Lower lobe of right lung (tissue), 2 donors: ENCODE measurements at places on chromosomes 12 and 14.

- no peak for DNase-seq
These were observed 13.6 kb upstream of the NUAK1 start for GRCh38 chr12:106152334-106152733.

- no peak for DNase-seq
These were observed 70.3 kb downstream of the RNFT2 start for GRCh38 chr12:116808113-116809105.

GRCh38 chr14:59239022-59239421 lies 50.6 kb downstream of the DAAM1 start:
- DNase-seq: no peak

- no peak for DNase-seq
These were observed 2.8 kb downstream of the OLR1 start for GRCh38 chr12:10169104-10169503.

- DNase-seq: no peak
These were observed 224.4 kb downstream of the NPAS3 start for GRCh38 chr14:33163109-33163508.

- DNase-seq: no peak
These were observed 62.9 kb upstream of the PSMA6 start for GRCh38 chr14:35229084-35229791.

DNA sequence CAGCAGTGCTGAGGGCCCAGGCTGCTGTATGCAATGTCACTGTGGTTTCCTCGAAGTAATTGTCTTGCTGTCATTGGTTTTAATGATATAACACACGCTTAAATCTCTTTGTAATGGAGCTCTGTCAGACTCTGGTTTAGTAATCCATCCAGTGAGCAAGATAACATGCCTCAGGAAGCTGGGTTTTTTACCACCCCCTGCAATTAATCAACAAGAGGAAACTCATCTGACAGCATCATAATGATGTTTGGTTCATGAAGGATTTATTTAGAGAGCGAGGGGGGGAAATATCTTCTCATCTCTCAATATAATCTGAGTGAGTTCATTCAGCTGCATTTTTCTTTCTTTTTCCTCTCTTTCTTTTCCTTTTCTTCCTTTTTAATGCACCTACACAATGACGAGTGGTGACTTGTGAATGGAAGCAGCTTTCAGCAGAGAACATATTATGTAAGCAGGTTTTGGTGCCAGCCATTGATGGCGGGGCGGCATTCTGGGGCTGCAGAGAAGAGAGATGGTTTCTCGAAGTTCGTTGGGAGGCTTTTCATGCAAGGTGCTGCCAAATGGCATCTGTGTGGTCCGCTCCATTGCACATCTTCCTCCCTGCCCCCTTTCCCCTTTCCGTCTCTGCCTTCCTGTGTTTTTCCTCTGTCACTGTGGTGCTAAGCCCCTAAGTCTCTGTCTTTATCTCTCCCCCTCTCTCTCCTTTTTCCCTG lies 6.7 kb downstream of the RPH3A start:
- DNase-seq: no peak

DNA sequence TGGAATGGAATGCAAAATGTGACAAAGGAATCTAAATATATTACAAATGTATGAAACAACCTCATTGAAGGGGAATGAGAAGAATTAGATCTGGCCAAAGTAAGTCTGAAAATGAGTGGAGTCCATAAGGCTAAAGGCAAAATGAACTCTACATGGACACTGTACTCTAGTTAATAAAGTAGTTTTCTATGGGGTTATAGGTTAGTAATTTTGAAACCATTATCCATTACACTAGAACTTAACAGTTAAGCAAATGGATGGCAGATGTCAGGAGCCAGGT lies 222.1 kb downstream of the NUAK1 start:
- no peak for DNase-seq

GRCh38 chr12:50218386-50218785 lies 51.2 kb upstream of the CERS5 start:
- no peak for DNase-seq

- DNase-seq: no peak
These were observed 150.1 kb downstream of the NTF3 start for GRCh38 chr12:5582018-5582417.

GRCh38 chr14:32761381-32761968 lies 177.2 kb upstream of the NPAS3 start:
- no peak for DNase-seq

DNA sequence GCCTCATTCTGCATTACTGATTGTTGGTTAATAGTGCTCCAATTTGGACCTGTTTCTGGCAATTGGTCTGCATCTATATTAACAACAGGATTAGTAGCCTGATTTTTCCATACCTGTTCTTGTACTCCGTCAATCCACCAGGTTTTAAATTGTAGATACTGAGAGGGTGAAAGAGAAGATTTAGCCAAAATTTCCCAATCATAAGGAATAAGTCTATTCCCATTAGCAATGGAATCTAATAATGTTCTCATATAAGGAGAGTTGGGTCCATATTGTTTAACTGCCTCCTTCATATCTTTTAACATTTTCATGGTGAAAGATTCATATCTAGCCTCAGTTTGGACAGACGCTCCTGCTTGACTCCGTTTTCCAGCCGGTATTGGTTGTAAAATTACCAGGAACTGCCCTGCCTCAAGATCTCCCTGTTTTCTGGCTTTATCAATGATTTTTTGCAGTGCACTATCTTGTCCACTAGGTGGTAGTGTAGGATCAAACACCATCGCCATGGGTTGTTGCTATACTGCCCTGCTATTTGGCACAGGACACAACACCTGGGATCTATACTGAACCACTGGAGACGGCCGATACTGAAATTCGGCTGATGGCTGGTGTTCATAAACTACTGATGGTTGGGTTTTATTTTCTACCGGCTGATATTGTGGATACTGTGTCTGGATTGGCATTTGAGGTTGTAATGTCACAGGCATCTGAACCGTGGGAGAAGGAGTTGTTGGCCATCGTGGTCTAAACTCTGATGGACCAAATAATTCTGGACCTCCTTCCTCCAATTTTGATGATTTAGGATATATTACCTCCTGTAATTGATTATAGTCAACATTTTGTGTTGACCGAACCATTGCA lies 25.2 kb downstream of the DHRS4L2 start:
- no peak for DNase-seq

GRCh38 chr12:52360106-52360662 lies 7.1 kb downstream of the KRT85 start:
- no peak for DNase-seq

DNA sequence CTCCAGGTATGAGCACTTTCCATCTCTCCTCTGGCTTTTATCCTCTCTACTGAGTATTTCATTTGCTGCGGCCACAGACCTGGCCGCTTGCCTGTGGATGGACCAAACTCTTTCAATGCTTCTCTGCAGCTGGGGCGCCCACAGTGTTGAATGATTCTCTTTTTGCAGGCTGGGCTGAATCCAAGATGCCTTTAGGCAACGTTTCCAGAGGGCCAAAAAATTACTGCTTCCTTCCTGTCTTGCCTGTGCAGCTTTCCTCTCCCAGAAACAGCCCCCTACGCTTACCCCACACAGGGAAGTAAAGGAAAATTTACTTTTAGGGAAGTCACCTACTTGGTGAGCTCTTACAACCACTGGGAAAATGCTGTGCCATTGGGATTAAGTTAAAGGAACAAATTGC lies 55.6 kb upstream of the JDP2 start:
- no peak for DNase-seq

- DNase-seq: no peak
These were observed 20.5 kb downstream of the BRI3BP start for GRCh38 chr12:125013816-125014442.

GRCh38 chr12:108268397-108268796 lies 70.7 kb downstream of the CMKLR1 start:
- DNase-seq: no peak

DNA sequence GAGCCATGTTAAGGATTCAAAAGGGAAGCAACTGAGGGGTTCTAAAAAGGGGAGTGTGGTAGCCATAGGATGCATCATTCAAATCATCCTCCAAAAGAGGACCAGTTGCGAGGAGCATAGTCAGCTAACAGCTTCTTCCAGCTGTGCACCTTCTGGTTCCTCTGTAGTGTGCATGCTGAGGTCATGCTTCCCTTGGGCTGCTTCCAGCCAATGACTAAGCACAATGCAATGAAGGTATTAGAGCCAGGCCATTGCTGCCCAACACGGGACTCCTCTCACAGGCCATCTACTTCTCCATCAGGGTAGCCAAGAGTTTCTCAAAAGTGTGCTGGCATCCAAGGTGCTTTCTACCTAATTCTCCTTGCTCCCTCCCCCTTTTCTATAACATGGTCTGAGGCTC lies 69.2 kb upstream of the ARID2 start:
- DNase-seq: no peak

DNA sequence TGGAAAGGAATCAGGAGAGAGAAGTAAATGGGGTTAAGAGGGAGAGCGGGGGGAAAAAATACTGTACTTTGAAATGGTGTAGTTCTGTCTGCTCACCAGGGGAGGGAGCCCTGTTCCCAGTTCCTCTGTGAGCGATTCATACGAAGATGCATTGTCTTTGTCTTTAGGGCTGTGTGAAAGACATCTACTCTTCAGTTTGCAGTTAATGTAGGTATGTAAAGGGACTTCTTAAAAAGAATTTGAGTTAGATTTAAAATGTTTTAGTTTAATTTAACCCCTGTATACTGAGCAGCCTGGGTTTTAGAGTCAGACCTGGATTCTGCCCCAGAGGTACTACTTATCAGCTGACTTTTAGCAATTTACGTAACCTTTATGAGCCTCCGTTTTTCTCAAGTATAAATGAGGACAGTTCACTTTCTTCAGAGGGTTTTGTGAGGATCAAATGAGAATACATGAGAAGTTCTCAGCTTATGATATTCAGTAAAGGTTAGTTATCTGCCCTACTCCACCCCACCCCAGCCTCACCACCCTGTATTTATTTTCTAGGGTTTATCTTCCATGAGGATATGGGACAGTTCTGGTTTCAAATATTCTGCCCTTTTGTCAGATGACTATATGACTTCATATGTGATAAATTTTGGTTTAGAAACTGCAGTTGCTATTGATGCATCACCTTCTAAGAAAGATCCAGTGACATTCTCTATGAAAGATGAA lies 82.5 kb upstream of the EVL start:
- no peak for DNase-seq

DNA sequence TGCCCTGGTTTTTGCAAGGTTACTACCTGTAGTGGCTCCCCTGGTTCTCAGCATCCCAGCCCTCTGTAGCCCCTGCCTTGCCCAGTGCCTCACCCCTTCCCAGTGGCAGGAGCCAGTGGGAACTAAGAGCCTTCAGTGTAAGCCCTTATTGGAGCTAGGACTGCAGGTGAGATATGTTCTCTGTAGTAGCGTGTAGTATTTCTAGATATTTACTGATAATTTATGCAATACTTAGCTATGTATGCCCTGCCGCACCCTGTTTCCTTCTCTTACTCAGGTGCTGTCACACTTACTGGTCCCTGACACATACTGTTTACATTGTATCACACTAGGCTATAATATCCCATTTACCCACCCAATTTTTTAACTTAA lies 3.6 kb downstream of the BMAL2 start:
- DNase-seq: no peak

DNA sequence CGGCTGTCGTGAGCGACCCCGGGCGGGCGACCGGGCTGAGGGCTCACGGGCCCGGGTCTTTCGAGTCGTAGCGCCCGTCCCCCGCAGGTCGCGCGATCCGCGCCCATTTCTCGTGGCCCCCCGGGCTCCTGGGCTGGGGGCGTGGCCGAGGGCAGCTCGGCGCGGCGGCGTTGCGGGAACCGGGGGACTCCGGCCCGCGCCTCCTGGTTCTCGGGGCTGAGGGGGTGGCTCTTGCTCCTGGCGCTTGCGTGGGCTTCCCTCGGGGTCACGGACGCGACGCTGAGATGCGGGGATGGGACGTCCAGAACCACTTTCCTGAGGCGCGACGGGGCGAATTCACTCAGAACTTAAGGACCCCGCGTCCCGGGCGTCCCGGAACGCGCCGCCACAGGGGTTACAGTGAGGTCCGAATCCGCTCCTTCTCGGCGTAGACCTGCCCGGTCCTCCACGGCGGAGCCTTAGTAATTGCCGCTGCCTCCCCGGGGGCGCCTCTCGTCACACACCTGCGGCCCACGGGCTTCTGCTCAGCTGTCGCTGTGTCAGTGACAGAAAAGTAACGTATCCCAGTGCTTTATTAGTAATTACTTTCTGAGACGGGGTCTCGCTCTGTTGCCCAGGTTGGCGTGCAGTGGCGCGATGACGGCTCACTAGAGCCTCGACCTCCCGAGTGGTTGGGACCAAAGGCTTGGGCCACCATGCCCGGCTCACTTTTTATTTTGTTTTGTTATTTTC lies 606 bp downstream of the EP400 start:
- peak; percentile 61 for DNase-seq

DNA sequence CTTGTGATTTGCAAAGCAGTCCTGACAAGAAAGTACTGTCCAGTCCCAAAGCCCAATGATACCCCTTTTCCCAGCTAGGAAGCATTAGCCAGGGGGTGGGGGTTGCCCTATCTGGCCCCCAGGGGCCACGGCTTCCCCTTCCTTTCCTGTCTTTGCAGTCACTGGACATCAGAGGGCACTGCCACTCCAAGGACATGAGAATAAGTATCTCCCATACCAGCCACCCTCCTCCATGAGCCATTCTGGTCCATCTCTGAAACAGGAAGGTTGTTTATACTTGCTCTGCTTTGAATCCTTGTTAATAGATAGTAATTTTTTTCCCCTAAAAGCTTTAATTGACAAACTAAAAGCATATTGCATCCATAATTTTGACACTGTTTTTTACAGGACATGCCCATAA lies 29.7 kb downstream of the RBM19 start:
- no peak for DNase-seq

DNA sequence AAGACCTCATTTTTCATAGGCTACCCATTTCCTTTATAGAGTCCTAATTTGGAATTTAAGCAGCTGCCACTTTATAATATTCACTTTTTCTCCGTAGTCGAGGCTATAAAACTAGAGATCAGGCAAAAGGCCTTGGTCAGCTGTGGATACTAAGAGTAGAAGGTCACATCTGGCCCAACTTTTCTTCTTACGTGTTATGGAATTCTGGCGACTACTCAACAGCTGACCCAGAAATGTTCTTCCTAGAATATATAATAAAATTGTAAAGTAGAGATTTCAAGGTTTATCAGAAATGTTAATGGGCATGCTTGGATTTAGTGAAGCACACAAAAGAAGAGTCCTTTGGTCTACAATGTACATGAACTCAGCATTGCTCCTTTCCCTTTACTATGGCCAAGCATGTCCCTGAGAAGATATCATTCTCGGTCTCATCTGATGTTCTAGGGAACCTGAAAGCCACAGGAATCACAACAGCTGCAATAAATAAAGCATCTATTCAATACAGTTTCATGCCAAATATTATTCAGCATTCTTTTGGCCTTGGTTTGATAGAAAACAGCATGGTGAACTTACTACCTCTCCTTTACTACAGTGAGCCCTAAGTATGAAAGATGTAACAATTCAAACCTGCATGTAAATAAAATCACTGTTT lies 261.4 kb upstream of the NPAS3 start:
- no peak for DNase-seq

DNA sequence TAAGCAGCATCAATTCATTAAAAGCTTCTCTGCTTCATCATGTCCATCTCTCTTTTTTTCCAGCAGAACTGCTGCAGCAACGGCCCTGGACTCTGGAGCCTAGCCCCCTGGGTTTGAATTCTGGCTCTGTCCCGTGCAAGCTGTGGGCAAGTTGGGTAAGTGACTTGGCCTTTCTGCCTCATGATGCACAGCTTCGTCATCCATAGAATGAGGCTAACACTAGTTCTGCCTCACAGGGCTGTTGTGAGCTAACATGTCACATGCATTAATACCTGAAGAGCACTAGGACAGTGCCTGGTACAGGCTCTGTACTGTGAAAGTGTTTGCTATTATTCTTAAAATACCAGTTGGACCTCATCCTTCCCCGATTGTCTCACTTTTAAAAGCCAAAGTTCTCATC lies 4.2 kb downstream of the KRT82 start:
- DNase-seq: no peak
